Smooth muscle cell of the brain vasculature (primary cell): ENCODE measurements at places on chromosomes 3 and 15.

DNA sequence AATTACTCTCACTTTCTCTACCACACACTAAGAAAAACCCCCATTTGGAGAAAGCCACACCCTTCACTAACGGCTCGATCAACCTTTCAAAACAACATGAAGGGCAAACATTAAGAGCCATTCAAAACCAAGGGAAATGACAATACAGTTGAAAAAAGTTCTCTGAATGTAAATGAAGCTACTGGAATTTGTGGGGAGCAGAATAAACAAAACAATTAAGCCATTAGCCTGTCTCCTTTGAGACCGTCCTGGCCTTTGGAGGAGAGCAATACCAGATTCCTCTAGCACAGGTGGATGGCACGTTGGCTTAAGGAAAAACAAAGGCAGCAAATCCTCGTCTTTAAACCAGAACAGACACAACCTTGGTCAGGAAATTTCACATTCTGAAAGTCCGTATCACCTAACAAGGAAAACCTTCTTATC, 18.7 kb downstream of the MYO1E start:
- DNase-seq, result no peak

- no peak for DNase-seq
Measured at GRCh38 chr15:67967871-67968431, 86.2 kb upstream of the PIAS1 start.

GRCh38 chr3:195867631-195868335, 40.6 kb downstream of the TNK2 start:
- DNase-seq, result no peak

DNA sequence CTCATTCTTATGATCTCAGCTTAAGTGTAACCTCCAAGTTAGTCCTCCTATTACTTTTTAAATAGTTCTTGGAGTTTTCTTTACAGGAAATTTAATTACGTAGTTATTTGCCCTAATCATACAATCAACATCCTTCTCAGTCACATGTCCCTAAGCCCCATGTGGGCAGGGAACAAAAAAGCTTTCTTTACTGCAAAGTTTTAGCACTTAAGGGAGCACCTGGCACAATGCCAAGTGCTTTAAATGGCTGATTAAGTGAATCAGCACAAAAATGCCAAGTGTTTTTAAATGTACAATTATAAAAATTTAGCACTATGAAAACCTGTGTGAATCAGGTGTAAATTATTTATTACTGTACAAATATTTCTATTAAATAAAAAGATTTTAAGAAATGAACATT, 445.3 kb downstream of the C3orf38 start:
- no peak for DNase-seq

DNA sequence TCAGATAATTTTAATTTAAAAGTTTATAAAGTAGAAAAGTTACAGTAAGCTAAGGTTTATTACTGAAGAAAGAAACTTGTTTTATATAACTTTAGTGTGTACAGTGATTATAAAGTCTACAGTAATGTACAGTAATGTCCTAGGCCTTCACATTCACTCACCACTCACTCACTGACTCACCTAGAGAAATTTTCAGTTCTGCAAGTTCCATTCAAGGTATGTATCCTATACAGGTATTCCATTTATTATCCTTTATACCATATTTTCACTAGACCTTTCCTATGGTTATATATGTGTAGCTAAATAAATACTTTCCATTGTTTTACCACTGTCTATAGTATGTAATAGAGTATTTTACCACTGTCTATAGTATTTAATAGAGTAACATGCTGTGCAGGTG, 33.2 kb upstream of the MME start:
- no peak for DNase-seq

GRCh38 chr3:10553591-10554235, 48.3 kb upstream of the ATP2B2 start:
- no peak for DNase-seq
